ENCODE measurements at places on chromosomes 7 and 10.

GRCh38 chr10:72792288-72792687 lies 100.3 kb downstream of the MCU start:
- DNase-seq: no peak

GRCh38 chr7:107007007-107007891 lies 37.3 kb upstream of the PRKAR2B start:
- DNase-seq: no peak

DNA sequence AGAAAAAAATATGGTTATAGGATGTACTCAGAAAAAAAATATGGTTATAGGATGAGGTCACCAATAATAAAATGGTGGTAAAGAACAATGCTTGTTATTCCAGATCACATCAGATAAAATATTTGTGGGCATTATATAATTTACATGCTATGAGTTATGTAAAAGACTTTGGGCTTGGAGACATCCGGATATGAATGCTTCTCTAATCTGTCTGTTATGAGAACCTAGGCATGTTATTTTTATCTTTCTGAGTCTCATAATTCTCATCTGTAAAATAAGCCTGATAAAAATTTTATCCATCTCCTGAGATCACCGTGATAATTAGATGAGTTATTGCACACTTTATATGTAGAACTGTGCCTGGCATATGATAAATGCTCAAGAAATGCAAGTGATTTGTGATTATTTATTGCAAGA lies 37.8 kb downstream of the DKK1 start:
- DNase-seq: no peak

DNA sequence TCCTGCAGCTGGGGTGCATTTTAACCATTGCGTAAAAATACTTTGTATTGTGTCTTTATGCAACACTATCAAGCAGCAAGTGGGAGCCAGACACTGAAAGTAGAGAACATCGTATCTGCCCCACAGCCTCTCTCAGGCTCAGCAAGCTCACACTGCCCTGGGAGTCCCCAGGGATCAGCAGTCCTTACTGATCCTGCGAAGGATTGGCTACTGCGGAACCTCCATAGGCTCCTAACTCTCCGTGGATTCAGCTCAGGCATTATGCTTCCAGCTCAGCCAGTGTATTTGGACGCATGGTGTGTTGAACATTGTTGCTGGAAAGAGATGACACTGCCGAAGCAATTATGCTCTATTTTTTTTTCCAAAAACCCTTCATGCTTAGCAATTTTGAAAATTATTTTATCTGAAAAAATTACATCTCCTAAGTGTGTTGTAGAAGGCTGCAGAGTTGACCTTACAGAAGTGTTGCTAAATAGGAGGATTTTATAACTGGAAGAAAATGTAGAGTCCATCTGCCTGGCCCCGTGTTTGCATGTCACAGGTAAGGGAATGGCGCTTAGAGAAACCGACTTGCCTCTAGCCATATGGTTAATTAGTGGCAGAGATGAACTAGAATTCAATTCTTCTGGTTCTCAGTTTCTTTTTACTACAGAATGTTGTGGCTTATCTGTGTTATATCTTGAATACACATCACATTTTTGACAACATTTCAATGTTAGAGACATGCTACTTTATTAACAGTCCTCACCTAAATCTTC lies 276.4 kb upstream of the COBL start:
- DNase-seq: no peak

DNA sequence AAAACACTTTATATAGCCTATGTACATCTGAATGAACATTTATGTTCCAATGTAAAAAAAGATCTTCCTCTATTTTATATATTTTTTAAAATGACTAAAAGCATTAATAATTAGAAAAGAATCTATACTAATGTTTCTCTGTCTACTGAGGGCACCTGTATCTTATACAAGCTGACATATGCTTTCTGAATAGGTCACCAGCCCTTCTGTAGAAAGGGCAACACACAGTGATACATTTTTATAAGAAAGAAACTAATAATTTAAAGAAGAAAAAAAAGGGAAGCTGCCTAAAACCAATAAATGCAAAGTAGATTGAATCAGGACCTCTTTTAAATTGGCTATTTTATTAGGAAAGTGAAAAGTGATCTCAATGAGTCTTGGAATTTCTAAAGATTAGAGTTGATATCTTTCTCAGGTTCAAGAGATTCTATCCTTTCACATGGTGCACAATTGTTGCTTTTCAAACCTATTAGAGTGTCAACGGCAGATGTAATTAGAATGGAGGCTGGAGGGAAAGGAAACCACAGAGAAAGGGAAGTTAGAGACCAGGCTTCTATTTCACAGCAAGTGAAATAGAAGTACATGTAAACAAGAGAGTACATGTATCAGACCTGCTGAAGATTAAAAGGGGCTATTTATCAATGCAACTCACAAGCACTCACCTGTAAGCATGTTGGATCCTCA lies 6.3 kb downstream of the MTPN start:
- DNase-seq: no peak

GRCh38 chr10:124166431-124167125 lies 73.2 kb upstream of the CHST15 start:
- DNase-seq: no peak

GRCh38 chr7:149821191-149822148 lies 16.7 kb upstream of the ZNF862 start:
- no peak for DNase-seq

DNA sequence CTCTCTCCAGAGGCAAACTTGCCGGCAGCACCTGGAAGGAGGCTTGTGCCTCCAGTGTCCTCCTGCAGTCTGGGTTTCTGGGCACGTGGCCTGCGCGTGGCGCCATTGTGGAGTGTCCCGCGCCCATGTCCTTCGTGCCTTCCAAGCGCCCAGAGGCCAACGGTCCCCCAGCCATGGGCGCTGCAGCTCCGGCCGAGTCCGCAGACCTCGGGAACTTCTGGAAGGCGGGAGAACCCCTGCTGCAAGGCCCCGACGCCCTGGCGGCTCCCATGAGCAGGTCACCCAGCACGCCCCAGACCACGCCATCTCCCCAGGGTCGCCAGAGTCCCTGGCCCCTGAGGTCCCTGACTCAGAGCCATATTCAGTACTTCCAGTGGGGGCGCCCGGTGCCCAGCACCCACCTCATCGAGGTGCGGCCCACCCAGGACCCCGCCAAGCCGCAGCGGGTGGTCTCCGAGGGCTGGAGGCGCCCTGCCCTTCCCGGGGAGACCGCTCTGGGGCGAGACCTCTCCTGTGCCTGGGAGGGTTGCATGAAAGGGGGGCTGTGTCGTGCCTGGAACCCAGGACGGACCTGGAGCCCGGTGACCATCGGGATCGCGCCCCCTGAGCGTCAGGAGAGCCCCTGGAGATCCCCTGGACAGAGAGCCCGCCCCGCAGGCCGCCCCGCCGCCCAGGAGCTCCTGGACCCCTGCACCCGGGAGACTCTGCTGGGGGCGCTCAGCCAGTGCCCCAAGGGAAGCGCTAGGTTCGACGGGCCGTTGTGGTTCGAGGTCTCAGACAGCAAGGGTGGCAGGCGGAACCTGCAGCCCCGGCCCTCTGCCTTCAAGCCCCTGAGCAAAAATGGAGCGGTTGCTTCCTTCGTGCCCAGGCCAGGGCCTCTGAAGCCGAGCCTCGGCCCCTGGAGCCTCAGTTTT lies at the start of gene POM121L12:
TSS of gene POM121L12 (plus strand) at position 135 of the 914 bp plus-strand sequence. CDS start at position 174, 39 bp downstream.
- DNase-seq: no peak

GRCh38 chr10:48332166-48332870 lies 25.8 kb downstream of the MAPK8 start:
- no peak for DNase-seq

DNA sequence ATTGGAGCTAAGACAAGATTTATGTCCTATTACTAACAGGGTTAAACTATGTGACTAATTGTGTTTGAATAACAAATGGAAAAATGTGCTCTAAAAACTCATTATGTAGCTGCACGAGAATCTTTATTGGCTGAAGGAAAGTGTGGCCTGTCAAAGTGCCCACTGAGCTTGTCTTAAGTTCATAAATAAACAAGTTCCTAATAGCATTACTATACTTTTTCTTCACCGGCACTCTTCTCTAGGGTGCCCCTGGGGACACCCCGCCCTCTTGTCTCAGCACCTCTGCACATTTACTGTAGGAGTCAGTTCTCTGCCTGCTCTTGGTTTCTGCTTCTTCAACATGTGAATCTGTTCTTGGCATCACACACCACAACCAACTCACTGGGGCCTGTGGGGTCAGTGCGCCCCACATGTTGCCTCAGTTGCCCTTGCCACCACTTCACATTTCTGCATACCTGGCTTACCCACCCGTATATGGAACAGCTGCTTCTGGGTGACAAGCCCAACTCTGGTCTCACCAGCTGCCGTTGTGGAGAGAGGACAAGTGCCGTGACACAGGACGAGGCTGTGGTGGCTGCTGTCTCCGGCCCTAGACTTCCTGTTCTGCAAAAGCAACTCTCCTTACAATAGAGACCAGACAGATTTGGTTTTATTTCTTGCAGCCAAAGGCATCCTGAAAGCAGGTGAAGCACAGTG lies 96.3 kb upstream of the DDC start:
- no peak for DNase-seq

DNA sequence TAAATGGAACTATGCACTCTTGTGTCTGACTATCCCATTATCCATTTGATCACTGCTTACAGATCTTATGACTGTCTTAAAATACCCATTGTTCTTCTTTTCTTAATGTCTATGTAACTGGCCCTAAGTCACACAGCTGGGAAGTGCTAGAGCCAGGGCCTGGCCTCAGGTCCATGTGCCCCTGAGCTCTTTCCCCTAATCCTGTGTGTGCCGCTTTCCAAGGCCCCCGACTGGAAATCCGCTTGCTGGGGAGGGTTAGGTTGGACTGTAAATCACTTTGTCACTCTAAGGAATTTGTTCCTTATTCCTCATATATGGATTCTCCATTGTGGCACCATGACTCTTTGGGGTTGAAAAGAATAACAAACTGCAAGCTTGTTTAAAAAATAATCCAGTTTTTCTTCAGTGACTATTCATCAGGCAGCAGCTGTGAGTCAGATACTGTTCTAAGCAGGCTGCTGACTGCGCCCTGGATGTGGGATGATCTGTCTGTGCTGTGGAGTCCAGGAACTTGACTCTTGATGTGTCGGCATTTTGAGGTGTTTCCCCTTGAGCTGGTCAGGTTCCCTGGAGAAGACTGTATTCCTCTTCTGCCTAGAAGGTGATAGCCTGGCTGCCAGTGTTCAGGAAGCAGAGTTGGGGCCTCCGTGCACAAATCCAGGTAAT lies 236.3 kb downstream of the SDK1 start:
- DNase-seq: peak; percentile 21

GRCh38 chr10:26869528-26869927 lies 8.8 kb upstream of the ABI1 start:
- no peak for DNase-seq

- DNase-seq: no peak
These were observed 27.5 kb downstream of the TLX1 start for GRCh38 chr10:101158459-101159058.

DNA sequence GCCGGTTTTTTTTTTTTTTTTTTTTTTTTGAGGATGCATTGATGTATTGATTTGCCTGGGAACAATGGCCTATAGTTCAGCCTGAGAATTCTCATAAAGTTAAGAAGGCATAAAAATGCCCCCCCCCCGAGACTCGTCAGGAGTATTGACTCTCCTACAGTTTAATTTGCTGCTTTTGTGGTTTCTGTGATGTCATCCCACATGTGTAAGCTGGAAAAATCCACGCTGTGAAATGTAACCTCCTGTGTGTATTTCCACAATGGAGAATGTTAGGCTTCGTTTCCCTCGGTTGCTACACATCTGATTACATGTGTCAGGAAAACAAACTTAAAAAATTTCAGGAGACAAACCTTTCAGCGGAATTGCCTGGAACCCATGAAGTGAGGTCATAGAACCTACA lies 117.9 kb downstream of the FANK1 start:
- no peak for DNase-seq

DNA sequence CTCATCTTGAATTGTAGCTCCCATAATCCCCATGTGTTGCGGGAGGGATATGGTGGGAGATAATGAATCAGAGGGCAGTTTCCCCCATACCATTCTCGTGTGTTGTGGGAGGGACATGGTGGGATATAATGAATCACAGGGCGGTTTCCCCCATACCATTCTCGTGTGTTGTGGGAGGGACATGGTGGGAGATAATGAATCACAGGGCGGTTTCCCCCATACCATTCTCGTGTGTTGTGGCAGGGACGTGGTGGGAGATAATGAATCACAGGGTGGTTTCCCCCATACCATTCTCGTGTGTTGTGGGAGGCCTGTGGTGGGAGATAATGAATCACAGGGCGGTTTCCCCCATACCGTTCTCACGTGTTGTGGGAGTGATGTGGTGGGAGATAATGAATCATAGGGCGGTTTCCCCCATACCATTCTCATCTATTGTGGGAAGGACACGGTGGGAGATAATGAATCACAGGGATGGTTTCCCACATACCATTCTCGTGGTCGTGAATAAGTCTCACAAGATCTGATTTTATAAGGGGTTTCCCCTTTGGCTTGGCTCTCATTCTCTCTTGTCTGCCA lies 271.0 kb downstream of the MAD1L1 start:
- no peak for DNase-seq

DNA sequence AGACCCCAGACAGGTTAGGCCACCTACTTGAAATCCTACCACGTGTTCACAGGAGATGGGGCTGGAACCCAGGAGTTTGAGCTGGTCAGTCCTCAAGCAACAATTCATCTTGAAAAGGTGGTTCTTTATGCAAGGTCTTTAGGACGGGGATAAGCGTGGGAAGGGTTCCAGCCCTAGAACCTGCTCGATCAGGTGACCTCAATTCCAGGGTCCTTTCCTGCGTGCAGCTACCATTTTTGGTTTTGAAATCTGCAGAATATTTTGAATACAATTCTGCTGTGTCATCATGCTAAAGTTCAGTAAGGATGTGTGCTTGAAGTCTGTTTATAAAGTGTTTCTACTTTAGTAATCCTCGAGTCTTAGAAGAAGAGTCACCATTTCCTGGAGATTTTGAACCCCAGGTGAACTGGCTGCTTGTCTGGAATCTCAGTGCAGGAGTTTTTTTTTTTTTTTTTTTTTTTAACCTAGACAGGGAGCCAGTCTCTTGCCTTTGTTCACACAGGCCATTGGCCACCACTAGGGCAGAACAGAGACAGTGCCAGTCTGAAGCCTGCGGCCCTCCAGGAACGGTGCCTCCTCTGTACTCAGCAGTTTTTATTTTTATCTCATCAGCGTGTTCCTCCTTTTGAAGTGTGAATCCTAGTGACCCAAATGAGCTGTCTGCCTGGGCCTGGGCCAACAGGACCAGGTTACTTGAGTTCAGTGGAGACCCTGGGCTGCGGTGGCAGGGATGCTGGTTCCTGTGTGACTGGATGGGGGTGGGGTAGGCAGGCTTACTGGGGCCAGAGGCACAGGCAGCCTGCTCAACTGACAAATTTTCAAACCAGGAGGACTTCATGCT lies 54.6 kb downstream of the EEPD1 start:
- DNase-seq: no peak

DNA sequence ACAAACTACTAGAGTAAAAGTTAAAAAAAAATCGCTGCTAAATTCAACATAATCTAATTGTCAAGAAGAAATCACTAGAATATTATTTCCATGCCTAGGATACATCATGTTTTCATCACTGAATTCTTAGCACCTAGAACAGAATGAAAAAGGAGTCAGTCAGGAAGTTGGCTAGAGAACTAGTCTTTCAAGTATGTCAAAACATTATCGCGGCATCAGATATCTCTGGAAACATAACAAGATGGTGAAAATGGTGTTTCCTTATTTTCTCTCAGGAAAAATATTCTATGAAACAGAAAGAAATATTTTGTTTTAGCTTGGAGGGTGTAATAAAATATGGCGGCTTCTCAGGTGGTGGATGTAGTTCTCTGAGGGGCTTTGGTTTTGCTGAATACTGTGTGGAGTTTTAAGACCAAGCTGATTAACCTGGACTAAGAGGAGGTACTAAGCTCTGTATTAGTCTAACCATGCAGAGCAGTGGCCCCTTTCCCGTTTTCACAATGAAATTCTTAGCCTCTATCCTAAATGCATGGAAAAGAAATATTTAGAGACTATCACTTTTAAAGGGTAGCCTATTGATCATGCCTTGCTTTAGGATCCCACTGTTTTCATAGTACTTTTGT lies 205.6 kb downstream of the MDFIC start:
- no peak for DNase-seq
